ENCODE measurements at places on chromosomes 3 and 15.
A peak's percentile ranks its signal among the peaks of the same experiment; 100 is the strongest.

DNA sequence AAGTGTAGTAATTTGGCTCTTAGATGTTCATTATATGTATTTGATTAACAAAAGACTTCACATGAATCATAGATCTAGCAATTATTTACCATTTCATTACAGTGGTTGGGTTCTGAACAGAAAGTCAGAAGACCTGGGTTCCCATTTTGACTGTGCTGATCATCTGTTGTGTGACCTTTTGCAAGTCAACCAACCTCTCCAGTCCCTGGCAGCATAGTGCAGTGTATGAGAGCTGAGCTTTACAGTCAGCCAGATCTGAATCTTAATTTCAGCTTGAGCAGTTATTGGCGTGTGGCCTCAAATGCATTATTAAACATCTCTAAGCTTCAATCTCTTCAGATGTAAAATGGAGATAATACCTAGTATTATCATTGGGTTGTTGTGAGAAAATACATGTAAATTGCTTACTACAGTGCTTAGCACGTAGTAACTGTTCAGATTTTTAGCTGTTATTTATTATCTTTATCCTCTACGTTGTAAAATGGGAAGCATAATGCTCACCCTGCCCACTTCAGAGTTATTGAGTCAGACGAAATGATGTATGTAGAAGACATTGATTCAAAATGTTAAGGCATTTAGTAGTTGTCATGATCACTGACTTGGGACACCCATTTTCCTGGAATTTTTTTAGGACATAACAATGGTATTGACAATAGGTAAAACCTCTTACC lies 104.0 kb downstream of the KLHL25 start:
- peak; percentile 55 for DNase-seq

DNA sequence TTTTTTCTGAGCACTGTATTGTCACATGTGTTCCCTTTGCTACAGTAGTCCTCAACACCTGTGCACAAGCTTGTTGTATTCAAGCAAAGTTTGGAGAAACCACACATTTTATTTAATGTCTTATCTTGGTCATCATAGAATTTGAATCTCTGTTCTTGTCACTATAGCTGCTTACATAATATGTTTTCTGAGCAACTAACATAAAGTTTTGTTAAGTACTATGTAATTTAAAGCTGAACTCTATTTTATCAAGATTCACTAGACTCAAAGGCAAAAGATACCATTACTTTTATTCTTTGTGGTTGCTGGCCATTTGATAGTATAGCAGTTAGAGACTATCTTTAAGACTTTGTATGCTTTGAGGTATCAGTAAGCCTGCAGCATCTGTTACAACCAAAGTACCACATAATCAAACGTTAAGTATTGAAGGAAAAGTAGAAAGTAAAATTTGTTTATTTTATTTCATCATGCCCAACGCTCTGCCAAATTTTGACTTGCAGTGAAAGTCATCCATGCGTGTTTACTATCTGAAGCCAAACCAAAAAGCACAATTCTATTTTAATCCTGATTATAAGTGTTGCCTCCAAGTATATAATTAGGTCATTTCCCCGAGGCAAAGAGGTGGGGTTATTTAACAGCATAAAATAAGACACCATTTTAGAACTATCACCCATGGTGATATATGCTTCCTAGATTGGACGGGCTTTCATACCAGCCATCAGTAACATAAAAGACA lies 10.3 kb upstream of the ABHD10 start:
- DNase-seq = no peak

- no peak for DNase-seq
Measured at GRCh38 chr15:41331281-41331680, 1.1 kb downstream of the OIP5 start.

DNA sequence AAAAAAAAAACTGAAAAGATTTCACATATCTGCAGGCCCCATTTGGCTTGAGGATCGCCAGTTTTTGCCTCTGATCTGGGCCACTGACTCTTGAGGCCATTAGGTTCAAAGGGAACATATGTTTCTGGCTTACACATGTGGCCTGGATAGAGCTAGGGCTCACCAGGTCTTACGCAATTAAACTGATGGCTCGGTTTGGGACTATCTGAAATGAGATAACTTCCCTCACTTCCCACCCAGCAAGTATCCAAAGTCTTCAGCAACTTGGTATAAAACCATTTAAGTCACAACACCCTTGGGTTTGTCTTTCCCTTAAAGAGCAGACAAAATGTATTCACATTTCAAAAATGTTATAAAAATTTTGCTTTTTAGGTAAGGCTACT lies 36.3 kb downstream of the LRIG1 start:
- no peak for DNase-seq

DNA sequence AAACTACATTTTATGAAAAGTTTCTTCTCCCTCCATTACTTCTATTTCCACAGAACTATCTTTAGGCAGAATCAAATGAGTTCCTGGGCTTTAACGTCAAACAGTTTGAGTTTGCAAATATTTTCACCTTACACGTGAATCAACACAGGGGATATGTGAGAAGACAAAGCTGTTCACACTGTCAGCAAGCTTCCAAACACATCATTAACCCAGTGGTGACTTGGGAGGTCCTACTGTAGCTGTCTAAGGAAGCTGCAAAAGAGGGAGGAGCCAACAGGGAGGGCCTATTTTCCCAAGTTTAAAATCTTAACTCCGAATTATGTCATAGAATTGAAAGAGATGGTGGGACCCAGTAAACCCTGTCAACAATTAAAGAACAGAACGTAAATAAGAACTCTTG lies 337.8 kb upstream of the DNAJC19 start:
- DNase-seq = no peak

- DNase-seq = no peak
Measured at GRCh38 chr3:144189044-144189443, 217.4 kb downstream of the DIPK2A start.

GRCh38 chr15:80654299-80654698 lies 40.8 kb upstream of the ABHD17C start:
- DNase-seq = no peak

- no peak for DNase-seq
Measured at GRCh38 chr15:35196273-35196672, 111.2 kb upstream of the NANOGP8 start.

DNA sequence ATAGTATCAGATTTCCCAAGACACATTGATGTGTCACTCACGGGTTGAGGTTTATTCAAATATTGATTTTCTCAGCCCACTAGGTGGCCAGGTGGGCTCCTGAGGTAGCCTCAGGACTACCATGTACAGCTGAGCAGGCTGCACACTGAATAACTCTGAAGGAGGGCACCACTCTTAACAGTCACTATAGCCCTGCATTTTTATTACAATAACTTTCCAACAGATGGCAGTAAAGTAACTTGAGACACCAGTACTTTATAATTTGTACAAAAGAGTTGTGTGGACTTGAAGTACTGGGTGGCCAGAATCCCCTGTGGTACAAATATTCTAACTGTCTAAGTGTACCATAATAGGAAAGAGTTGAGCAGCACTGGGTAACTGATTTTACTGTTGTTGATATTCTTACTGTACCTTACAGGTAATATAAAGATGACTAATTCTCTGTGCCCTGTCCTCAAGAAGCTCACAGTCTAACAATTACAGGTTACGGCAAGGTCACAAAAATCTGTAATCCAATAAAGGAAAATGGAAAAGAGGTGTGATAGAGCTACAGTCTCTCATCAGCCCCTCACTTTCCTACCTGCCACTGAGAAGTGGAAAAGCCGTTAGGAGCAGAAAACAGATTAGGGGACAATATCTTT lies 76.0 kb downstream of the ETFA start:
- DNase-seq = peak; percentile 58

- DNase-seq = no peak
Measured at GRCh38 chr3:48685293-48685602, 467 bp downstream of the NCKIPSD start.

DNA sequence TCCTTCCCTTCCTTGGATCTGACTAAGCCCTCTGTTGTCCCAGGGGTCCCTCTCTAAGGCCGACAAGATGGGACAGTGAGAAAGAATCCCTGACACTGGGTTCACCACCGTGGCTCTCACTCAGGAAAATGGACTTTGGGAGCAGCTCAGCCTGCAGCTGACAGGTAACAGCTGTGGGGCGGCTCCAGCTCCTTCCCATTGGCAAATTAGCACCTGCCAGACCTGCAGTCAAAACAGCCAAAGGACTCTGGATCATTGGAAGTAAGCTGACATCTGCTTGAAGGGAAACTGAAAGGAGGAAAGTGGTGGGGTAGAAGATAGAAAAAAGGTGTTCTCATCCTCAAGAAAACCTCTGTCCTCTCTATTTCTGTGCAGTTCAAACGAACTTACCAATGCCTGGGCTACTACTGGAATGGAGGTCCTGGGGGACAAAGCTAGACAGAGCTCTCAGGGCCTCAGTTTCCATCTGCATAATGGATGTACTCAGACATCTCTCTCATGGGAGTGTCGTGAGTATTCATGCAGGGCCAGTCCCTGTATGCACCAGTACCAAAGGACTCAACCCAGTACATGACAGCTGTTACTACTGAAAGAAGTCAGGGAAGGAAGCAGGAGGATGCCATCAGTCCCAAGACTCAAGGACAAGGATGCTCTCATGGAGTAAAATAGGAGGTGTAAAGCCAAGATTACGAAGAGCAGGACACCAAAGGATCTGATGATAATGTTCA lies 53.6 kb upstream of the DCLK3 start:
- no peak for DNase-seq

GRCh38 chr3:133368371-133369067 lies 31.3 kb upstream of the BFSP2 start:
- DNase-seq = no peak

DNA sequence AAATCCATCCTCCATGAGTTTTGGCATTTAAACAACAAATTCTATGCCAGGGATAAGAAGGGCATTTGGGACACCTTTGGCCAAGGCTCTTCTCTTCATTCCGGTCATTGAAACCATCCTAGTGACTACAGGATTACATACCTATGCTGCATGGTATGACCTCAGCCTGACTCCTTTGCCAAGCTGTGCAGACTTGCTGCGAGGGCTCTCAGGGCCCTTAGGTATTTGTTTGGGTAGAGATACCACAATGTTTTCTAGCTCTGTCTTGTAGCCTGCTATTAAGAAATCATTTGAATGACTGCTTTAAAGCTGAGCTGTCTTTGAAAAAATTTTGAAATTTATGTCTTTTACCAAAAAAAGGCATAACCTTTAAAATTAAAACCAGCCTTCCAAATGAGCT lies 749.8 kb upstream of the SGO1 start:
- no peak for DNase-seq

- no peak for DNase-seq
Measured at GRCh38 chr3:142315083-142315482, 89.7 kb upstream of the GK5 start.

DNA sequence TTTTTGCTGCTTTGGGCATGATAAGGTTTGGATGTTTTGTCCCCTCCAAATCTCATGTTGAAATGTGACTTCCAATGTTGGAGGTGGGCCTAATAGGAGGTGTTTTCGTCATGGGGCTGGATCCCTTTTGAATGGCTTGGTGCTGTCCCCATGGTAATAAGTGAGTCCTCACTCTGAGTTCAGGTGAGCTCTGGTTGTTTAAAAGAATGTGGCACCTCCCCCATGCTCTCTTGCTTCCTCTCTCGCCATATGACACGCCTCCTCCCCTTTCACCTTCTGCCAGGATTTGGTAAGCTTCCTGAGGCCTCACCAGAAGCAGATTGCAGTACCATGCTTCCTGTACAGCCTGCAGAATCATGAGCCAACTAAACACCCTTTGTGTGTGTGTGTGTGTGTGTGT lies 255.5 kb downstream of the EPHB1 start:
- no peak for DNase-seq

DNA sequence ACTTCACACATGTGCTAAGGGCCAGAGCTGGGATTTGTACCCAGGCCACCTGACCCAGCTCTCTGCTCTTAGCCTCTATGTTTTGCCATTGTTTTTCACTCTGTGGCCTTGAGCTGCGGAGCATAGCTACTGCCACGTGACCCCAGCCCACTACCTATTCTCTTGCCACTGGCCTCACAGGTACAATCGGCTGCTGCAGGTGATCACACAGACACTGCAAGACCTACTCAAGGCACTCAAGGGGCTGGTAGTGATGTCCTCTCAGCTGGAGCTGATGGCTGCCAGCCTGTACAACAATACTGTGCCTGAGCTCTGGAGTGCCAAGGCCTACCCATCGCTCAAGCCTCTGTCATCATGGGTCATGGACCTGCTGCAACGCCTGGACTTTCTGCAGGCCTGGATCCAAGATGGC lies 46.2 kb downstream of the SEMA3G start:
- no peak for DNase-seq

DNA sequence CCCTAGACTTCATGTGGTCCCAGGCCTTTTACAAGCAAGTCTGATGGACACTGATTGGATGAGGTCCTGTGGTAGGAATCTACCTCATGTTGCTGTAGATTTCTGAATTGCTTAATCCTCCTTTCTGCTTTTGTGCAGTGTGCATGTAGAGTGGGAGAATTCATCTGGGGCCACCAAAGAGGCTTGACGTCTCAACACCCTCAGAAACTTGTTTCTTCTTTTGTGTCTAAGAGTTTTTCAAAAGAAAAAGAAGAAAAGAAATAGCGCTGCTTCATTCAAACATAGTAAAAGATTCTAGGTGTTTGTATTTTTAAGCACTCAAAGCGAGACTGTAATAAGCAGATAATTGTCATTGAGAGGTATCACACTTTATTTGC lies 46.2 kb downstream of the NR1D2 start:
- DNase-seq = no peak

DNA sequence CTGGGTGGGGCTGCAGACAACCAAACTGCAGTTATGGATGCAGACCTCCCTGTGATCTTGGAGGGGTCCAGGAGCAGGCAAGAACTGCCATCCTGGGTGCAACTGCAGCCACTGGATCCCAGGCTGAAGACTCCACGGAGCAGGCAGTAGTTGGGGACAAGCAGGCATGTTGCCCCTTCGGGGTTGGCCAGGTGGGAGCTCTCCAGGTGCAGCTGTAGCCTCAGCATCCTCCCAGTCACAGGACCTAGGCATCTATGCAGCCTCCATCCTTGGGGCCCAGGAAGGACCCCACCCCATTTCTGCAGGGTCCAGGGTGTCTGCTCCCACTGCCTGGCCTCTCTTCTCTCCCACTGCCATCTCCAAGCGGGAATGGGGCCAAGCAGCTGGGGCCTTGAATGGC lies 322.2 kb upstream of the RBMS3 start:
- no peak for DNase-seq

DNA sequence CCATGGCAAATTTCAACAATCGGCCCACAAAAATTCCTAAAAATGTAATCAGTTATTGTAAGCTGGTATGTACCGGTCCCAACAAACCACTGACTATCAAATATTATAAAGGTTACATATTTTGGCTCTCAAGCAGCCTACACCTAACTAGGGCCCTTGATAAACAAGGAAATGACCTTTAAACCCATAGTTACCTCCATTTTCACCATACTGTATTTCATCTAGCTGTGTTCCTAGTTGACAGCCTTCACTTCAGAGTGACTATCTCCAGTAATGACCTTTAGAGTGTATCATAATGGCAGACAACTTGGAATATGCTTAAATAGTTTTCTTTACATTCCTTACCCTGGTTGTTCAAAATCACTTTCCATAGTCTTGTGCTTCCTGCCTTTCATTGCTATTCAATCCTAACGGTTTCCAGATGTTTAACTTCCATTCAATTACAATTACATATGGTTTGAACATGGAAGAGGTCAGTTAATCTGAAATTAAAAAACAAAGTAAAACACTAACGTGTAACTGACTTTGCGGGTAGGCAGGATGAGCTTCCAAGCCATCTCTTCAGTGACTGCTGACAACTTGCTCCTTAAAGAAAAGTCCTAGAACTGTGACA lies 111.9 kb upstream of the TSC22D2 start:
- DNase-seq = no peak

GRCh38 chr15:80180468-80180867 lies 27.7 kb downstream of the FAH start:
- DNase-seq = no peak

GRCh38 chr15:68537506-68537905 lies 41.3 kb upstream of the CORO2B start:
- DNase-seq = no peak

- no peak for DNase-seq
Measured at GRCh38 chr3:100971798-100972197, 21.4 kb downstream of the ABI3BP start.

Measured in OCI-LY7 (cell line).